ENCODE measurements at places on chromosomes 6 and 20. TPM values are rescaled to one million over a fixed set of nuclear protein-coding genes. Genes with fewer than 3 reads are reported as not detected.

DNA sequence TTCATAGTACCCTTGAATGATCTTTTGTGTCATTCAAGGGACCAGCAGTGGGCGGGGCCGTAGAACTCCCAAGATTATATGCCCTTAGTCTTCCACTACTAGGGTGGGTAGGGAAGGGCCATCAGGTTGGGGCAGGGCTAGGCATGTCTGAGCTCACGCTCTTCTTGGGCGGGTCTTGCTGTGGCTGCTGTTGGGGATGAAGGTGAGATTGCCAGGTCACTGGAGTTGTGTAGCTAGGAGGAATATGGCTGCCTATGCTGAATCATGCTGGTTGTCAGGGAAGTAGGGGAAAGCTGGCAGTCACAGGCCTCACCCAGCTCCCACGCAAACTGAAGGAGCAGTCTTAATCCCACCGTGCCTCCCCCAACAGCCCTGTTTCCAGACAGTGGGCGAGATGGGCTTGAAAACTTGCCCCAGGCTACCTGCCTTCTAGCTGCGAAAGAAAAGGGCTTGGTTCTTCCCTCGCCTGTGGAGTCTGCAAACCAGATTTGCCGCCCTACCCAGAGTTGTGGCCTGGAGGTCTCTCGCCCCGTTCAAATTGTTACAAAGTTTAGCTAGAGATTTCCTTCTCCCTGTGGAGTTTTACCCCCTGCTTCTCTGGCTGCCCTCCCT is 76.4 kb upstream of the ADGRF4 start:
- DNase-seq, result no peak

DNA sequence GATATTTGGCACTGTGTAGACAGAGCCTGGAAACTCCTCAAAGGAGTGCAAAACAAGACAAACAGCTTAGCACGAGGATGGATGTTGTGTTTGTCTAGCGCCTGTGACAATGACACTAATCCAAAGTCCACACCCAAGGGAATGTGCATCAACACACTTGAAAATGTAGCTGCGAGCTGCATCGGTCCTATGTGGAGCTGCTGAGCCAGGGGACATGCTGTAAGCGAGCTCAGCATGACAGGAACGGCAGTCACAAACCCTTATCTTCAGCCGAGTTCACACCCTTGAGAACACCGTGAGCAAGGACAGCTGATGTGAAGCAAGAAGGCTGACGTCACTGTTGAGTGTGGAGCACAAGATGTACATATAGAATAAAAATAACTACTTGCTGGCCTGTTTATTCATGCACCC is 684.3 kb downstream of the QKI start:
- DNase-seq, result peak; percentile 67

MBOAT1 gene
- total RNA-seq, result 6.9 TPM

DNA sequence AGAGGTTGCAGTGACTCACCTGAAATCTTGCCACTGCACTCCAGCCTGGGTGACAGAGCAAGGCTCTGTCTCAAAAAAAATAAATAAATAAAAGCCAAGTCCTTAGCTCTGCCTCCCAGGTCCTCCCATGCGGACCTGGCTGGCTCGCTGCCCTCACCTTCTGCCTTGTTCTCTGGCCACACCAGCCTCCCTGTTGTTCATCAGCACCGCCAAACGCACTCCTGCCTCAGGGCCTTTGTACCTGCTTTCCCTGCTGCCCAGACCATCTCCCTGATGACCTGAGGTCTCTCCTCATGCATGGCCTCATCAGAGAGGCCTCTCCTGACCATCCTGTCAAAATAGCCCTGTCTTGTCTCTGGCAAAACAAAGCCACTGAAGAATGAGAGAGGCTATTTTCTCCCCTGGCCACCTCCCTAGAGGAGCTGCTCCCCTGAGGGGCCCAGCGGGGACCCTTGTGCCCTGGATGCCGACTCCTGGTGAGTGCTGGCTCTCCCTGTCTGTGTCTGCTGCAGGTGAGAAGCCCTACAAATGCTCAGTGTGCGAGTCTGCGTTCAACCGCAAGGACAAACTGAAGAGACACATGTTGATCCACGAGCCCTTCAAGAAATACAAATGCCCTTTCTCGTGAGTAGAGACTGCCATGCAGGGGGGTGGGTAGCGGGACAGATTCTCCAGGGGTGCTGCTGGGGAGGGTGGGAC is 22.6 kb upstream of the CHMP4B start:
- DNase-seq, result no peak

DNA sequence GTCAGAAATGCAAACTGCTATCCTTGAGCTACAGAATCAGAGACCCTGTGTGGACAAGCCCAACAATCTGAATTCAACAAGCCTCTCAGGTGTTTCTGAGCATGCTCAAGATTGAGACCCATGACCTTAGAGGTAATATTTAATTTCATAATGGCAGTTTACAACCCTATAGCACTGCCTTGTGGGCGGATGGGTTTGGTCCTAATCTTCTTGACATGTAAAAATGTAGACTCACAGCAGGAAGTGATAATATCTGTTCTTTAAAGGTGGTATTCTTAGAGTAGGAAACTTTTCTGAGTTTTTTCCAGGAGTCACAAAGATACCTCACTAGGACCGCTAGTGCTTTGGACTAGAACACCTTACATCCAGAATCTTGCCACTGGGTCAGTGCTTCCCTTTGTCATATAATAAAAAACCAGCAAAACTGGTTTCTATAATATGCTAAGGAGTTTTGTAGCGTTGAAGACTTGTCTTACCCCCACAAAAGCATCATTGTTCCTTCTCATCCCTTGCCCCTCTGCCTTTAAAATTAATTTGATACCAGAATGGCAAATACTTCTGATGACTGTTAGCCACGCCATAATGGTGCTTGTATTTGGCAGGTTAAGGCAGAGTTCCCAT is 52.6 kb downstream of the E2F3 start:
- no peak for DNase-seq

LY6G5B gene
- total RNA-seq, result 6.7 TPM

DNA sequence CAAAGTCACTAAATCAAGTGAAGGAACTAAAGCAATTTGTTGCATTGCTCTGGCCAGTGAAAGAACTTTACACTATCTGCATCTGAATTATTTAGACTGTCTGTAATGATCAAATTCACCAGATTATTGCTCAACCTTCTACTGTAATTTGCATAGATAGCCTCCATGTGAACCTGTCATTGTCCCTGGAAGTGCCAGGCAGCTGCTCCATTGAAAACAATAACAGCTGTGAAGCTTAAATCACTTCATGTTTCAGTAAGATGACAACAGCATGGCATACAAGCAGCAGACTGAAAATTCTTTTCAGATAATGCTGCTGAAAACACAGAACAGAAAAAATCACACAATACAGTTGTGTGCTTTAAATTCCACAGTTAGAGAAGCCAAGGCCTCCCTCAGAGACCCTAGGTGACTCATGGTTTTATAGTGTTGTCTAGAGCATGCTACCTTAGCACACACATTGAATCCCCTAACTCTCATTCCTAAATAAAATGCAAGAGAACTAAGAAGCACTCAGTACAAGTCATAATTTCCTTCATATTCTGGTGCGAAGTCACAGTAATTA is 248.9 kb downstream of the TPBG start:
- DNase-seq, result no peak

DNA sequence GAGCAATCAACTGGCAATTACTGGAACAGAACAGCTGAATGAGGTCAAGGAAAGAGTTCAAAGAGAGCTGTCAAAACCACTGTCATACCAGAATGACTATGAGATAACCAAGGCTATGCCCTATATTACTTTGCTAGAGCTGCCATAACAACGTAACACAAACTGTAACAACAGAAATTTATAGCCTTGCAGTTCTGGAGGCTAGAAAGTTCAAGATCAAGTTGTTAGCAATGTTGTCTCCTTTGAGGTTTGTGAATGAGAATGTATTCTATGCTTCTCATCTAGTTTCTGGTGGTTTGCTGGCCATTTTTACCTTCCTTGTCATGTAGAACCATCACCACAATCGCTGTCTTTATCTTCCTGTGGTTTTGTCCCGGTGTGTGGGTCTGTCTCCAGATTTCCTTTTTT is 1323.0 kb upstream of the GJE1 start:
- DNase-seq, result no peak

- DNase-seq, result no peak
These were observed 162.4 kb downstream of the CD109 start for GRCh38 chr6:73858376-73858775.

DNA sequence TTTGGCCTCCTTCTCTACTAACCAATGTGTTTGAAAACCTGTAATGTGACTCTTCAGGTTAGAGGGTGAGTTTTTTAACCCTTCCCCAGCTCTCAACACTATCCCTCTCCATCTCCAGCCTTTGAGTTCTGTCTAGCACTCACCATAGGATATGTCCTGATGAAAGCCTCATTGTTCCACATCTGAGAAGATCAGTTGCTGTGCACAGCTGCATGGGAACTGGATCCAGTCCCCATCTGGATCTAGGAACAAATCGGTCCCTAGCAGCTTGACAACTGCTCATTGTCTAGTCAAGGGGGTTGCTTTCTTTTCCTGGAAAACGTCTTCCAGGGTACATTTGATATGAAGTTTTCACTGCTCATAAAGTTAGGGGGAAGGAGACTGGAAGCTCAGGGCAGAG is 45.4 kb upstream of the AGPAT4 start:
- DNase-seq, result no peak

Data from heart right ventricle (tissue), 16 donors.